Smooth muscle cell of bladder (primary cell): ENCODE measurements at places on chromosomes 3 and 15. TPM values are rescaled to one million over a fixed set of nuclear protein-coding genes. Genes with fewer than 3 reads are reported as not detected.

Gene CELSR3
- 1.00 and 1.6 TPM in 2 replicates for total RNA-seq

Gene AQP9
- total RNA-seq, result not detected in 2 replicates

Gene SUSD5
- 1.1 and 3.6 TPM in 2 replicates for total RNA-seq

Gene TM4SF4
- total RNA-seq, result not detected in 2 replicates

Gene PRTG
- total RNA-seq, result 1.6 and 2.4 TPM in 2 replicates

Gene RPL15
- 2,102 and 2,172 TPM in 2 replicates for total RNA-seq

Gene KBTBD13
- total RNA-seq, result not detected in 2 replicates

Gene NKIRAS1
- total RNA-seq, result 8.0 and 13.1 TPM in 2 replicates

Gene TP63
- total RNA-seq, result under 0.01 and 0.09 TPM in 2 replicates

Gene IL17RE
- 0.14 and 0.83 TPM in 2 replicates for total RNA-seq

Gene RBP2
- total RNA-seq, result not detected in 2 replicates

Gene RTP1
- not detected in 2 replicates for total RNA-seq

Gene CRTAP
- 271 and 374 TPM in 2 replicates for total RNA-seq

Gene C2CD4A
- total RNA-seq, result not detected in 2 replicates

Gene LCTL
- 0.28 and 0.37 TPM in 2 replicates for total RNA-seq

Gene SEMA5B
- not detected in 2 replicates for total RNA-seq

Gene FAM43A
- 20.3 and 21.7 TPM in 2 replicates for total RNA-seq

Gene ISLR
- total RNA-seq, result 79.9 and 157 TPM in 2 replicates

Gene CCR3
- 0.09 TPM in 1 of 2 replicates, not detected in the other for total RNA-seq

Gene CACNA1D
- total RNA-seq, result 0.14 and 0.28 TPM in 2 replicates

Gene MEIS2
- 53.5 and 102 TPM in 2 replicates for total RNA-seq

Gene HIGD2B
- not detected in 2 replicates for total RNA-seq

Gene IFRD2
- 36.8 and 46.9 TPM in 2 replicates for total RNA-seq

Gene FETUB
- not detected in 2 replicates for total RNA-seq

Gene ALPK3
- total RNA-seq, result under 0.01 and 0.37 TPM in 2 replicates

Gene PLCB2
- total RNA-seq, result under 0.01 and 0.18 TPM in 2 replicates

Gene SENP8
- total RNA-seq, result 1.8 and 2.6 TPM in 2 replicates

Gene ARGFX
- total RNA-seq, result not detected in 2 replicates

Gene PRR20G
- total RNA-seq, result not detected in 2 replicates

Gene GRAMD2A
- 0.14 and 0.55 TPM in 2 replicates for total RNA-seq

Gene HRH1
- 29.0 and 37.0 TPM in 2 replicates for total RNA-seq

Gene DPPA2
- total RNA-seq, result not detected in 2 replicates

Gene TICRR
- total RNA-seq, result 0.28 and 0.92 TPM in 2 replicates

Gene PARP3
- total RNA-seq, result 20.1 and 23.6 TPM in 2 replicates

Gene PIK3CA
- total RNA-seq, result 25.6 and 26.0 TPM in 2 replicates

Gene CCR2
- total RNA-seq, result not detected in 2 replicates

Gene PPP1R14D
- total RNA-seq, result not detected in 2 replicates

Gene HRG
- total RNA-seq, result under 0.01 TPM in 1 of 2 replicates, not detected in the other

Gene COL6A6
- total RNA-seq, result 0.14 and 1.2 TPM in 2 replicates

Gene CX3CR1
- under 0.01 TPM in 1 of 2 replicates, not detected in the other for total RNA-seq

Gene DNAH12
- under 0.01 and 0.18 TPM in 2 replicates for total RNA-seq

Gene GOLGA6L9
- 1.1 and 1.4 TPM in 2 replicates for total RNA-seq

Gene PLA2G4D
- not detected in 2 replicates for total RNA-seq

Gene GABRA5
- 0.09 and 0.14 TPM in 2 replicates for total RNA-seq

Gene PPP1R2
- total RNA-seq, result 103 and 111 TPM in 2 replicates
